Caudate nucleus (tissue), 63 donors: ENCODE measurements at places on chromosomes 1 and 21.

- peak; percentile 20 for DNase-seq
Measured at GRCh38 chr1:9909234-9910046, 629 bp downstream of the CTNNBIP1 start.

GRCh38 chr1:212232090-212232489, 53.1 kb upstream of the PPP2R5A start:
- no peak for DNase-seq

DNA sequence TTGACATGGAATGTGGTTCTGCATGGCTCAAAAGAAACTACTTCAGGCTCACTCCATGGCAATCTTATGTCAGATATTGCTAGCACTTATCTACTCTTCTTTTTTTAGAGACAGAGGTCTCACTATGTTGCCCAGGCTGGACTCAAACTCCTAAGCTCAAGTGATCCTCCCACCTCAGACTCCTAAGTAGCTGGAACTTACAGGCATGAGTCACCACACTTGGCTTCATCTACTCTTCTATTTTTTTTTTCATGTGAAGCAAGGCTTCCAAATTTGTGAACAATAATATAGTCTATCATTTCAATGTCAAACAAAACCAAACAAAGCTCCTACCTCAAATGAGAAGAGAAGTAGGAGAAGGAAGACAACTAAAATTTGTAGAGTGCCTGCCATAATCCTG, 7.5 kb upstream of the PSEN2 start:
- DNase-seq = no peak

GRCh38 chr1:54698346-54698745, 17.3 kb upstream of the TTC4 start:
- DNase-seq = no peak

DNA sequence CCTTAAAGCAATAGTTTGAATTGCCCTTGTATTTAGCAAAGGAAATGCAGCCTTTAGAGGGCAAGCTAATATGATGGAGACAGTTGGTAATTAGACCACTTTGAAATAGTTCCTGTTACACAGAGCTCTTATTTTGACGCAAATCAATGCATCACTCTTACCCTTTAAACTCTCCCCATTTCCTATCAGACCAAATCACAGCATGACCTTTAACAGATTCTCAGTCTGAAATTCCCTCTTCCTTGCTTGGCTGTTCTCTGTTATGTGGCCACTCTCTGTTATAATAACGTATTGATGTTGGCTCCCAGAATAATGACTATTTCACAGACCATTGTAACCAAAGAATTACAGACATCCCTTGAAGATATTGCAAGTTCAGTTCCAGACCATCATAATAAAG, 66.9 kb upstream of the NGF start:
- no peak for DNase-seq

DNA sequence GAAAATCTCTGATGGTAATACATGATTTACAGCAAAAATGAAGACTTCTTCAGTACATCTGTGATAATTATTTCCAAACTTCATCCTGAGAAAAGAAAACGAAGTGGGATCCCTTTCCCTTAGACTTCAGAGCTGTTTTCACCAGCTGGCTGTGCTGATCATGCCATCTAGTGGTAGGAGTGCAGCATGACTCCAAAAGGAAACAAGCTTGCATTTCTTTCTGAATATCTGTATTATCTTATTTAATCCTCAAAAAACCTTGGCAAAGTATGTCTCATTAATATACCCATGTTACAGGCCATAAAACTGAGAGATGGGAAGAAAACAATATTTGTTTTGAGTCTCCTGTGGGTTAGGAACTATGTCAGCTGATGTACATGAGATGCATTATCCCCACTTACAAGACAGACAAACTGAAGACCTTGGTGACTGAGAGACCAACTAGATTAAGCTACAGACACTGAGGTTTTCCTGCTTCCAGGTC, 9.8 kb upstream of the GJA8 start:
- DNase-seq = no peak

- no peak for DNase-seq
Measured at GRCh38 chr1:109248444-109248796, 919 bp upstream of the CELSR2 start.
